ENCODE measurements at places on chromosomes 5 and 9.

GRCh38 chr5:142783601-142784341 lies 13.6 kb downstream of the ARHGAP26 start:
- DNase-seq, result no peak

- no peak for DNase-seq
Observed at GRCh38 chr5:92605591-92605990, 975.4 kb downstream of the NR2F1-AS1 start.

DNA sequence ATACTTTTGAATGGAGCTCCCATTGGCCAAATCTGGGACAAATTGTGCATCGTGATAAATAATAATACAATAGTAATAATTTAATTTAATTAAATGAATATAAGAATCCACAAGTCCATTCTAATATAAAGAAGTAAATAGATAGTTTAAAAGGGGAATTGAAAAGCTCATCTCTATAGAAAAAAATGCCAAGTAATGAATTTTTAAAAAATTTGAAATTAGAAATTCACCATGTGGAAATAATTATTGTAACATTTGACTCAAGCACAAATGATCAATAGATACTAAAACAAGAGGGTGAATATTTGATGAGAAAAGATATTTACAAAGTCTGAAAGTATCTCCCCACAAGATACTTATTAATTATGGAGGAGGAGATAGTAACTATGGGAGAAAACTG lies 467.4 kb downstream of the CETN3 start:
- DNase-seq, result no peak

- no peak for DNase-seq
Observed at GRCh38 chr9:1373445-1373844, 323.3 kb downstream of the DMRT2 start.

DNA sequence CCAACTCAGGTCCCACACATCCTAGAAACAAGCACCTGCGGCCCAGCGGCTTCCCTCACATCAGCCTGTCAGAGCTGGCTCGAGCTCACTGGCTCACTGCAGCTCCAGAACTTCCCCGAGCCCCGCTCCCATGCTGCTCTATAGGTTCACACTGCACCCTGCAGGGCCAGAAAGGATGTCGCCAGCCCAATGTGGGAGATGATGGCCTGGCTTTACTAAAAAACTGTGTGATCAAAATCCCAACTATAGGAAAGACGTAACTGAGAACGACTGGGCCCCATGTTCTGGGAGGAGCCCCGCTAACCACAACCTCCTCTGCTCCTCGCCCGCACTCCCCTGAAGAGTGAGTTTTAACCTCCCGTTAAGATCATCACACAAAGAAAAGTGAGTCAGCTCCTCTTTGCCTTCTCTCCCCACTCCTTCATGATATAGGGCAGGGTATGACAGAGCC lies 4.6 kb downstream of the SURF4 start:
- no peak for DNase-seq

GRCh38 chr5:145543968-145544367 lies 291.2 kb downstream of the PRELID2 start:
- no peak for DNase-seq

DNA sequence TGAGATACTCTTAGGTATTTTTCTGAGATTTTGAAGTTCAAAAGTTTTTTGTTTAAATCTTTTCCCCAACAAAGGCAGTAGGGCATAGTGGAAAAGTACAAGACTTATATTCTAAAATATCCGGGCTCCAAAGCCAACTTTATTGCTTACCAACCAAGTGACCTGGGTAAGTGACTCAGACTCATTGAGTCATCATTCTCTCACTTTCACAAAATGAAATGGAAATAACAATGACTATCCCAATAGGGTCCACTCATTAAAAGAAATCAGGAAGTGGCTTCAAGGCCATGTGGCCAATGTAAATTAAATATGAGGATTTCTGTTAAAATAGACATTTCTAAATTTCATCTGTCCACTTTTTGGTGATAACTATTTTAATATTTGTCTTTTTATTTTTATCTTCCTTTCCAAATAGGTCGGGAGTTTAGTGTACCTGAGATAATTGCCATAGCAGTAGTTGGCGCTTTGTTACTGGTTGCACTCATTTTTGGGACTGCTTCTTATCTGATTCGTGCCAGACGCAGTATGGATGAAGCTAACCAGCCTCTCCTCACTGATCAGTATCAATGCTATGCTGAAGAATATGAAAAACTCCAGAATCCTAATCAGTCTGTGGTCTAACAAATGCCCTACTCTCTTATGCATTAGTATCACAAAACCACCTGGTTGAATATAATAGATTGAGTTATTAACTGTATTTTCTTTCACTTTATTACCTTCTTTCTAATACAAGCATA lies 15.5 kb downstream of the TYRP1 start:
- no peak for DNase-seq

GRCh38 chr5:174057206-174057605 lies 11.7 kb downstream of the NSG2 start:
- DNase-seq, result no peak

- DNase-seq, result no peak
Observed at GRCh38 chr5:111752426-111752965, 4.5 kb downstream of the NREP start.

DNA sequence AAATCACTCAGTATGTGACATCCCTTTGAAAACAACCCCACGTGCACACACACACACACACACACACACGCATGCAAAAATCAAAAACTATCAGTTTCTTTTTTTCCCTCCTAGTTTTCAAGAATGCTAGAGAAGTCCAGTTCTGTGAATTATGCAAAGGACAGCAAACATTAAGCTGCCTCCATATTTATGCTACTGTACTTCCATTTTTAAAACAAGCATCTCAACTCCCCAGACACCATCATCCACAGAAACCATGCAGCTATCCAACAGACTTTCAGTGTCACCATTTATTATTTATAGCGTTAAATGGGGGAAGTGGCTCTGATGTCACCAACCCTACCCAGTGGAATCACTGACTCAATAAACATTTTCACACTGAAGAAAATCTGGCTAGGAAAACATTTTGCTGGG lies 1.6 kb downstream of the FBXW11 start:
- DNase-seq, result no peak

DNA sequence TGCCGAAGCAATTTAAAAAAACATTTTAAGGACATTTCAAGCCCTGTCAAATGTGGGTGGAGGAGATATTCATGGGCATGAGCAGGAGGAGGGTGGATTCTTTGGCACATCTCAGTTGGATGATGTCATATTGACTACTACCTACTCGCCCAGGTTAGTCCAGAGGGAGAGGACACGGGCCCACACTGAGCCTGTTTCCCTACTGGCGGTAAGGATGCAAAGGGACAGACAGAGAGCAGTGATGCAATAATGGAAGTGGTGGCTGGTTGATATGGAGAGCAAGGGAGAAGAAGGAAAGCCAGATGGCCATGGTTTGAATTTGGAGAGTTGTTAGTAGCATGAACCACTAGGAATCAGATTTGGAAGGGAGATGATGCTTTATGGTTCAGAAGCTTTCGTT lies 34.1 kb upstream of the PDE8B start:
- no peak for DNase-seq

DNA sequence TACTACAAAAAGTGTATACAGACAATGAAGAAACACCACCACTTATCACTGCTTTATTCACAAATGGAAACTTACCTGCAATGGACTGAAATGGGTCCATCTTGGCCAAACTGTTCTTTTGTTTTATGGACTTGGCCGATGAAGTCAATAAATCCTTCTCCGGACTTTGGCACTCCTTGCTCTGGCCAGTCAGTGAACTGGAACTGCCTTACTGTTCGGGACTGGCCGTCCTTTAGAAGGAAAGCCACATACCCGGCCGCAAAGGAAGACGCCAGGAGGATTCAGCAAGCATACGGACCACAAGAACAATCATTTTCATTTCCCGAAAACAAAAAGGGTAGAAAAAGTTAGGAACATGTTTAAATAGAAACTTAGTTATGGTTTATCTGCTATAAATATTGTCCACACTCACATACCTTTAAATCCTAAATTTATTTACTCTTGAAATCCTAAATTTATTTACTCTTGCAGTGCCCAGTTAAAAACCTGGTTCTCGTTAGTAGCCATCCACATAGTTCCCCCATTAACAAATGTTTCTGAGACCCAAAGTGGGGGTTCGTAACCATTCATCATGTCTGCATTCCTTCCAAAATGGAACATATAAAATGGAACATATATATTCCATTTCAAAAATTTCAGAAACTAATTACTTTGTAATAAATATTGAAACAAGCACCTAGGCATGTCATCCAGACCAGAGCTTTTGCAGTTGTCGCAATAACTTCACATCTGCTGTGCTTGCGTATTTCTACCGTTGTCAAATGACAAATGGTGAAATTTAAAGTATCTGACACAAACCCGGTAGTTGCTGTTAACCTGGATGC lies 532.1 kb upstream of the DMAC1 start:
- DNase-seq, result no peak

- DNase-seq, result no peak
Observed at GRCh38 chr5:150605546-150605945, 34.9 kb upstream of the SYNPO start.

GRCh38 chr9:92728831-92729734 lies 35.5 kb downstream of the BICD2 start:
- no peak for DNase-seq

- no peak for DNase-seq
Observed at GRCh38 chr5:138460032-138460693, 5.1 kb upstream of the EGR1 start.

DNA sequence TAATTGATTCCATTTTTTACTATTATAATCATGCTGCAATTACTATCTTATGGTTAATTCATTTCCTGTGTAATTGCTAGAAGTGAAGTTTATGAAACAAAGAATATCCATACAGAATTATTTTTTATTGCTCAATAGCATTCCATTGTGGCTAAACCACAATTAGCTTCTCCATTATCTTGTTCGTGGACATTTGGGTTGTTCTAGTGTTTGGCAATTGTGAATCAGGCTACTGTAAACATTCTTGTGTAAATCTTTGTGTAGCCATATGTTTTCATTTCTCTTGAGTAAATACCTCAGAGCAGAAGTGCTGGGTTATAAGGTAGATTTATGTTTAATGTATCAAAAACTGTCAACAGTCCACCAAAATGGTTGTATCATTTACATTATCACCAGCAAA lies 341.1 kb downstream of the MAT2B start:
- DNase-seq, result no peak

DNA sequence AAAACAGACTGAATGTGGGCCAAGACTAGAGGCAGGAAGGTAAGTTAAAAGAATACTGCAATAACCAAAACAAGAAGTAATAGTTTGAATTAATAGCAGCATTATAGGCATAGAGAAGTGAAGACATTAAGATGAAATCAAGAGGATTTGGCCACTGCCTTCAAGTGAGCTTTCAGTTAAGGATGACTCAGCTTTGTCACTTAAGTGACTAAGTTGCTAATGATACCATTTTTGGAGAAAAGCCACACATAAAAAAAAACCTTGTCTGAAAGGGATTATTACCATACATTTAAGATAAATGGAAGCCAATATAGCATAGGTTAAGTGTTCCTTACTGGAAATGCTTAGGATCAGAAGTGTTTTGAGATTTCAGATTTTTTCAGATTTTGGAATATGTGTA lies 57.0 kb downstream of the ECPAS start:
- DNase-seq, result no peak

GRCh38 chr9:6938447-6938846 lies 180.7 kb downstream of the KDM4C start:
- DNase-seq, result no peak

- no peak for DNase-seq
Observed at GRCh38 chr9:35340046-35340445, 149.9 kb upstream of the RUSC2 start.

- DNase-seq, result no peak
Observed at GRCh38 chr5:132479111-132479951, 11.2 kb downstream of the IRF1 start.

DNA sequence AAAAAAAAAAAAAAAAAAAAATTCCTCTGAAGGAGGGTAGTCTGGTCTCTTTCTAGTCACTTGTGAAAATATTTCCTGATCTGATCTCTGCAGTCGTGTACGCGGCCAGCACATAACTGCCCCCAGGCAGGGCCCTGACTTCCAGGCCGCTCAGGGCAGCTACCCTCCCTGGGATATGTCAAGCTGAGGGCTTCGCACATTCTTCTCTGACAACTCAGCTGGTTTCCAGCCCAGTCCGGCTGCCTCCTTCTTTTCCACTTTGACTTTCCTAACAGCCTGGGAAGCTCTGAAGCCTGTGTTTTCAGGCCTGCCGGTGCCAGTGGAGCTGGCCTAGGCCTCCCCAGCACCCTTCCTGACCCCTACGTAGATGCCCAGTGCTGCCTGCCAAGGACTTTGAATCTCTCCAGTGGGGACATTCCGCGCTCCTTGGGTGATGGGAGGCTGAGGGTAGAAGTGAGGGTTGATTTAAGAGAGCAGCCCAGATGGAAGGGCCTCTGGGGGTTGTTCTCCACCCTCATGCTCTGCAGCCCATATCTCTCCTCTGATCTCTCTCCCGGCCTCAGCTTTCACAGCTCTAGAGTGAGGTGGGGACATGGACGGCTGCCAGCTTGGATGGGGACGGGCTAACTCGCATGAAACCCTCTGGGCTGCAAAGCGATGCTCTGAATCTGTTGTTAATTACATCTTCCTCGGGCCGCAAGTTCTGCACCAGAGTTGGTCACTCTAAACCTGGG lies 20.7 kb downstream of the COL5A1 start:
- DNase-seq, result no peak

DNA sequence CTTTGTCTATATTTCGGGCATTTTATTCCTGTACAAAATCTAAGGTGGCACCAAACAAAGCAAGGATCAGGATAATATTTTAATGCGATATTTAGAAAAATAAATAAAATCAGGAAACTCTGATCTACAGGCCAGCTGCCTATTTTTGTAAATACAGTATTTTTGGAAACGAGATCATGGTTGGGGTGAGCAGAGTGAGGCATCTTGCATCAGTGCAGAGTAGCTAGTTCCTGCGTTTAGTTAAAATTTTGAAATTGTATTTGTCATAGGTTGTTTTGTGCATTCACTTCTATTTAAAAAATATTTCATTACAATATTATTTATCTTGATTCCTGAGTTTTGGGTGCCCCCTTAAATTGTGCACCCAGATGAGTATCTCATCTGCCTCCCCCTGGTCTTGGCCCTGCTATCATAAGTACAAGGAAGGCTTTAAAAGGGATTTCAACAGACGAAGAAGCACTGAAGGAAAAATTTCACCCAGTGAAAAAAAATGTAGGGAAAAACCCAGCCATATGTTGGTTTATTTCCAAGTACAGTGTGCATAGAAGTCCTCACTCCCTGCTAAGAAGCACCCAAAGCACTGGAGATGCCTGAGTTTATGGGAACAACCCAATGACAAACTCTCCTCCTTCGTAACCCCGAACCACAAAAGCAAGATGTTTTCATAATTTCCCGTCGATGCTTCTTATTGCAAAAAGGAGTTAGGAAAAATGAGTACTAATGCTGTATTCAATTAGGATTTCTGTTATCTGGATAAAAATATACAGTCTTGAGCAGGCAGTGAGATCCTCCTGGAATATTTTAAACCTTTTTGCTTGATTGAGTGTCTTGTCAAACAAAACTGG lies 304.7 kb upstream of the CLINT1 start:
- no peak for DNase-seq

Data from cortex of kidney (tissue), 1 donor.